Keratinocyte (primary cell): ENCODE measurements at places on chromosomes 6 and 20.

DNA sequence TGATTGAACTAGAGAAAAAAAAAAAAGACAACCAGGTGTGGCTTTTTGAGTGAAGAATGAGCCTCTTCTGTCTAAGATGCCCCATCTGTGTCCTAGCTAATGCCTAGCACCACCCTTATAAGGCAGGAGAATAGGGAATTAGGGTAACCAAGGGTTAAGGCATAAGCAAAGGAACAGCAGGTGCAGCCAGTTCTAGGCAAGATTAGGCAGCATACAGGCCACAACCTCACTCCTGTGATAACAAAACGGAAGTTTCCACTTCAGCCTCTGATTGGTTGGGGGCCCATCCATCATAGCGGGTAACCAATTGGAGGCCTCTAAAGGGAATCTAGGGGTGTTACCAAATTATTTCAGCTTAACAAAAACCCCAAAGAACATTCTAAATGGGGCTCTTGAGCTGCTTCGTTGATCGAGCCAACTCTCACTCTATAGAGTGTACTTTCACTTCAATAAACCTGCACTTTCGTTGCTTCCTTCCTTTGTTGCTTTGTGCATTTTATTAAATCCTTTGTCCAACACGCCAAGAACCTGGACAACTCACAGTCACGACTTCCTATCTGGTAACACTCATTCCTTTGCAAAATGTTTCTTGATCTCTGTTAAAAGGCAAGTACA, 61.9 kb upstream of the TAGAP start:
- DNase-seq, result no peak
- peaks cover 30% of the 10 kb centered on the region for H3K4me1 ChIP-seq
- no peaks in the 10 kb centered on the region for H3K36me3 ChIP-seq

GRCh38 chr6:56572788-56573471, 69.8 kb downstream of the DST start:
- no peaks in the 10 kb centered on the region for H3K4me1 ChIP-seq
- H3K4me3 ChIP-seq, result no peak overlapping the region
- H3K27me3 ChIP-seq, result no peaks in the 10 kb centered on the region
- no peak overlapping the region for H3K27ac ChIP-seq

DNA sequence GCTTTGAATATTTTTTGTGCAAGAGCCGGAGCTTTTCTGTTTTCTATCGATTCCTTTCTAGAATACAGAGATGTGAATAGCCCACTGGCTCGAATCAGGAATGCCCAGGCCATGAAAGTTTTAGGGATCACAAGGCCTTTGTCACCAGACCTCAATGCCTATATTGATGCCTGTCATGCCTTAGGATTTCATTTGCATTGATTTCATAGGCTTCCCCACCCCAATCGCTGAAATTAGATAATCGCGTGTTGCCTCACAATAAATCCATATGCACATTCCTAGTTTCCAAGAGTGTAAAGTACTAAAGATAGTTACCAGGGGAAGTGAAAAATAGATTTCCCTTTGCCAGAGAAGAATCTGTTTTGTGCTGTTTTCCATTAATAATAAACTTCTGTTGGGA, 150.8 kb downstream of the SASH1 start:
- no peak overlapping the region for H3K27ac ChIP-seq
- H3K36me3 ChIP-seq, result no peaks in the 10 kb centered on the region
- H3K27me3 ChIP-seq, result no peaks in the 10 kb centered on the region
- no peak overlapping the region for H3K4me3 ChIP-seq
- no peaks in the 10 kb centered on the region for H3K4me1 ChIP-seq
- no peak for DNase-seq

DNA sequence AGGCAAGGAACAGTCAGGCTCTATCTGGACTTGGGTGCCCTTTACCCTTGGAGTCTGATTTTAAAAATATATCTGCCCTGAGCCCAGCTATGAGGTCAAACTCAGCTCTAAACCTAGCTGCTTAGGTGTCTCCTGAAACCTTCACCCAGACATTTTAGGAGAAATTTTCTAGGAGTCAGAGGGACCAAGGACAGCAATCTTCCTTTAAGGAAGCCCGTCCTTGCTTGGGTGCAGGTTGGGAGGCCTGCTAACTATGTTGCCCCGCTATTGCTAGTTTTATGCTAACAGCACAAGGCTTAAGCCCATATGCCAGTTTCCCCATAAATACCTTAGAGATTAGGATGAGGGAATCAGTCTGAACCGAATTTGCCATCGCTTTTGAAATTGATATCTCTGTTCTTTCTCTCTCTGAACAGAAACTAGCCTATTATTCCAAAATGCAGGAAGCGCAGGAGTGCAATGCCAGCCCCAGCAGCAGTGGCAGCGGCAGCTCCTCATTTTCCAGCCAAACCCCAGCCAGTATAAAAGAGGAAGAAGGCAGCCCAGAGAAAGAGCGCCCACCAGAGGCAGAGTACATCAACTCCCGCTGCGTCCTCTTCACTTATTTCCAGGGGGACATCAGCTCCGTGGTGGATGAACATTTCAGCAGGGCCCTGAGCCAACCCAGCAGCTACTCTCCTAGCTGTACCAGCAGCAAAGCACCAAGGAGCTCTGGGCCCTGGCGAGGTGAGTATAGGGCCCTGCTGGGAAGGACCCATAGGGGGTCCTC, 2.6 kb downstream of the VGLL2 start:
- H3K27ac ChIP-seq, result no peak overlapping the region
- H3K4me3 ChIP-seq, result no peak overlapping the region
- peaks cover 15% of the 10 kb centered on the region for H3K4me1 ChIP-seq
- no peaks in the 10 kb centered on the region for H3K36me3 ChIP-seq

GRCh38 chr20:45303586-45304463, 2.8 kb upstream of the RBPJL start:
- no peak overlapping the region for H3K4me3 ChIP-seq
- peaks cover 5% of the 10 kb centered on the region for H3K27me3 ChIP-seq
- H3K4me1 ChIP-seq, result no peaks in the 10 kb centered on the region
- no peak overlapping the region for H3K27ac ChIP-seq

DNA sequence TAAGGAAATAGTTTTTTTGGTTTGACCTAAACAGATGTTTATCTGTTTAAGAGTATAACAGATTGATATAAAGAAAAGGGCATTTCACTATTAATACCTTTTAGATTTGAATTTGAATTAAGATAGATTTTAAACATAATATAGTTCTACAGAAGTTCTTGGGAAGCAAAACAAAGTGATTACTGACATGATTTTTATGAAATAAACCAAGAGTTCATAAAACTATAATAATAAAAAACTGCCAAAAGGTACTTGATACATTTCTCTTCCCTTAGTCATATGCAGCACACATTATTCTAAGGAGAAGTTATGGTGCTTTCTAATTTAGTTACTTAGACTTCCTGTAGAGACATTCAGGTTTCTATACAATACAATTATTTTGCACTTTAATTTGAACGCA, 9.6 kb downstream of the STXBP5 start:
- peaks cover 3% of the 10 kb centered on the region for H3K4me1 ChIP-seq
- no peaks in the 10 kb centered on the region for H3K27me3 ChIP-seq
- H3K27ac ChIP-seq, result no peak overlapping the region
- H3K36me3 ChIP-seq, result peaks cover 2% of the 10 kb centered on the region
- no peak for DNase-seq
- no peak overlapping the region for H3K4me3 ChIP-seq

DNA sequence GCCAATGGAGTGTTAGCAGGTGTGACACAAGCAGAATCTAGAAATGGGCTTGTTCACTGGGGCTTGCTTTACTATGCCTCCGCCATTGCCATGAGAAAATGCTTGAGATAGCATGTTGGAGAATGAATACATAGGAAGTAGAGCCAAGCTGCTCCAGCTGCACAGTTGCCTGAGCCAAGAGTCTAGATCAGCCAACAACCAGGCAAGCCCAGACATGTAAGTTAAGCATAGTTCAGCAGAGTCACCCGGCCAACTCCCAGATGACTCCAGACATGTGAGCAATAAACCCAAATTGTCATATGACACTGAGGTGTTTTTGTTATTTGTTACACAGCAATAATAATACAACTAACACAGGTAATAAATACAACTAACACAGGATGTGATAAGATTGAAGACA, 167.9 kb downstream of the HAO1 start:
- peak; percentile 84 for DNase-seq
- H3K4me3 ChIP-seq, result no peak overlapping the region
- no peaks in the 10 kb centered on the region for H3K27me3 ChIP-seq
- peak overlapping the region; percentile 83 for H3K27ac ChIP-seq
- peaks cover 24% of the 10 kb centered on the region for H3K4me1 ChIP-seq

DNA sequence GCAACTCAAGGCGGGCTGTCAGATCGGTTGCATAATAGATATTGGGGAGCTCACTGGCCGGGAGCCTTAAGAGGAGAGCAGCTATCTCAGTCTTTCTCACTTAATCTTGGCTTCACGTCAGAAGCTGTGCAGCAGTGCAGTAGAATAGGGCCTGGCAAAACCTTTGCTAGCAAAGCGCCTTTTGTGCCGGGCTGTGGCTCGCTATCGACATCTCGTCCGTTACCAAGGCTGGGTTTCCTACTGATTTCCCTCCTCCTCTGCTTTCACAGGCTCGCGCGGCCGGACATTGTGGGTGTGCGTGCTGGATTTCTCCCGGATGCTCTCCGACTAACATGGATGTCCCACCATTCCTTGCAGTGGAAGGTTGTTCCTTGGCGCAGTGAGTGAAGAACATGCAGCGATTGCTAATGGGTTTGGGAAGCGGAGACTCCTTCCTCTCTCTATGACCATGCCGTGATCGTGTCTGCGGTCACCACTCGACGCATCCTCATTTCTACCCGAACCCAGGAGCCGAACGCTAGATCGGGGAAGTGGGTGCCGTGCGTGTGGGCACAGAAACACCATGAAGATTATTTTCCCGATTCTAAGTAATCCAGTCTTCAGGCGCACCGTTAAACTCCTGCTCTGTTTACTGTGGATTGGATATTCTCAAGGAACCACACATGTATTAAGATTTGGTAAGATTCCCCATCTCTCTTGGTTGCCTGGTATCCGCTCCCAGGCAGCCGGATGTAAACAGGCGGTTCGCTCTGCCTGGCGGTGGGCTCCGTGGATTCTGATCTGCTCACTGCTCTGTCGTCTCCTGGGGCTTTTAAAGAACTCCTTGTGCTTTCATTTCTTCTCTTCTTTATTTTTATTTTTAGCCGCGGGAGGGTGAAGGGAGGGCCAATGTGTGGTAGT, 5.5 kb downstream of the GRIK2 start:
- no peaks in the 10 kb centered on the region for H3K36me3 ChIP-seq
- peaks cover 41% of the 10 kb centered on the region for H3K27me3 ChIP-seq
- no peak for DNase-seq

GRCh38 chr20:1467082-1467354, 369 bp upstream of the NSFL1C start:
- peaks cover 35% of the 10 kb centered on the region for H3K4me1 ChIP-seq
- H3K4me3 ChIP-seq, result no peak overlapping the region
- H3K27ac ChIP-seq, result no peak overlapping the region
- no peak for DNase-seq
- no peaks in the 10 kb centered on the region for H3K27me3 ChIP-seq

- H3K4me3 ChIP-seq, result no peak overlapping the region
- no peak for DNase-seq
- no peak overlapping the region for H3K27ac ChIP-seq
Measured at GRCh38 chr6:6390849-6391602, 70.6 kb upstream of the F13A1 start.

- DNase-seq, result no peak
- no peaks in the 10 kb centered on the region for H3K36me3 ChIP-seq
- no peak overlapping the region for H3K27ac ChIP-seq
- no peaks in the 10 kb centered on the region for H3K27me3 ChIP-seq
- no peak overlapping the region for H3K4me3 ChIP-seq
Measured at GRCh38 chr6:22036275-22036674, 260.6 kb downstream of the PRL start.

GRCh38 chr6:134636186-134636799, 313.6 kb downstream of the ALDH8A1 start:
- H3K36me3 ChIP-seq, result no peaks in the 10 kb centered on the region
- no peak overlapping the region for H3K4me3 ChIP-seq

GRCh38 chr6:91669154-91669870, 1082.4 kb upstream of the MAP3K7 start:
- no peaks in the 10 kb centered on the region for H3K27me3 ChIP-seq
- no peak for DNase-seq
- no peaks in the 10 kb centered on the region for H3K4me1 ChIP-seq
- no peaks in the 10 kb centered on the region for H3K36me3 ChIP-seq

- no peak overlapping the region for H3K27ac ChIP-seq
- no peaks in the 10 kb centered on the region for H3K27me3 ChIP-seq
- H3K36me3 ChIP-seq, result no peaks in the 10 kb centered on the region
- no peaks in the 10 kb centered on the region for H3K4me1 ChIP-seq
Measured at GRCh38 chr6:19312241-19312978, 524.8 kb upstream of the ID4 start.

DNA sequence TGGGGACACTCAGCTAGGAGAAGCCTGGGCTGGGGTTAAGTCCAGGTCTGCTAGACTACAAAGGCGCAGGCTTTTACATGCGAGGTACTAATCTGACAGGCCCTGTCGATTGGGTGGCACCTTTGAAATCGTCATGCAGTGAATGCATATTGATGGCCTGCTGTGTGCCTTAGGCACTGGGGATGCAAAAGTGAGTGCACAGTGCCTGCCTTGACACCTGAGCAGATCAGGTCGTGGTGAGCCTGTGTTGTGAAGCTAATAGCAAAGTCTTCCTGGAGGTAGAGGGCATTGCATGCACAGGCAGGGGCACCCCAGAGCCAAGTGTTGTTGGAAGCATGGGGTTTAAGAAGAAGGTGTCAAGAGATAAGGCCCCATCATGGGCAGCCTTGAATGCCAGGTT, 16.9 kb downstream of the LRRC1 start:
- no peaks in the 10 kb centered on the region for H3K27me3 ChIP-seq
- no peak overlapping the region for H3K4me3 ChIP-seq
- no peak for DNase-seq

DNA sequence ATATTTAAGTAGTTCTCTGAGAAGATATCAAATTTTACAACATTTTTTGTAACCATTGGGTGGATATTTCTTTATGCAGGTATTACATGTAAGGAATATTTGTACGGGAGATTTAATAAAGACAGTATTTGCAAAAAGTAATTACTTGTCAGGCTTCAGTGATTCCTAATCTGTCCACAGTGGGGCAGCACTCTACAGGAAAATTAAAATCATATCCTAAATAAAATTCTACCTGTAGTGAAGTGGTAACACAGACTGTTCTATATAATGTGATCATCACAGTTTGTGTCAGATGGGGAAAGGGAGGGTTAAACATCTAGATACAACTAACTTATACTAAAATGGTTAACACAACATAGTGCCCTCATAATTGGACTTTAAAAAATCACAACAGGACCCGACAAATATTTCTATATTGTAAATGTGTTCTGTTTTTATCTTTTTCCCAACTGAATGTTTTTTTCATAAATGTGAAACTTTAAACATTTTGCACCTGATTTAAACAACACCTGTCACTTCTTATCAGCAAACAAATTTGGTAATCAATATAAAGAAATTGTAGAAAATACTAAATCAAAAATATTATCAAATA, 145.6 kb upstream of the MANEA start:
- no peaks in the 10 kb centered on the region for H3K4me1 ChIP-seq
- H3K4me3 ChIP-seq, result no peak overlapping the region
- H3K27ac ChIP-seq, result no peak overlapping the region
- no peaks in the 10 kb centered on the region for H3K36me3 ChIP-seq
- no peaks in the 10 kb centered on the region for H3K27me3 ChIP-seq
- DNase-seq, result no peak
